Putamen (tissue), 1 donor: ENCODE measurements at places on chromosomes 4 and X.

DNA sequence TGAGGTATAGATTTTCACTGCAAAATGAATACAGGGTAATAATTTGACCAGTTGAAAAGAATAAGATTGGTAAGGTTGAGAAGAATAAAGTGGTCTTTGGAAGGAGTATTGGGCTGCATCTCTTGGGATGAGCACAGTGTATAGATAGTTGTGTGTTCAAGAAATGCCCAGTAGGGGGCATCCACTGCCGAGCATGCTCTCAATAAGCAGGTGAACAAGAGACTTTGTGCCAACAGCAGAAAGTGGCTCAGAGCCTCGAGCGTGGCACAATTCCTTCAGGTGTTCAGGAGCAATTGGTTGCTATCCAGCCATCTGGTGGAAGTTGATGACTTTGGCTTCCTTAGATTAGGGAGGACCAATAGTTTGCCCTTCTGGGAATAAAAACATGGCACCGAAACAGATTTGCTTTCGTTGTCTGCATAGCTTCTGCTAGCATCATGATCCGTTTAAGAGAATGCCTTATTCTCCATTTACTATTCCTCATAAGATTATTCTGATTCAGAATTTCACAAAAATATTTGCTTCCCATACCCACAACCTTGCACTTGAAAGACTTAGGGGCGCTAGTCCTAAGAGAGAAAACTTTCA lies 258.1 kb upstream of the NEIL3 start:
- no peak for DNase-seq

DNA sequence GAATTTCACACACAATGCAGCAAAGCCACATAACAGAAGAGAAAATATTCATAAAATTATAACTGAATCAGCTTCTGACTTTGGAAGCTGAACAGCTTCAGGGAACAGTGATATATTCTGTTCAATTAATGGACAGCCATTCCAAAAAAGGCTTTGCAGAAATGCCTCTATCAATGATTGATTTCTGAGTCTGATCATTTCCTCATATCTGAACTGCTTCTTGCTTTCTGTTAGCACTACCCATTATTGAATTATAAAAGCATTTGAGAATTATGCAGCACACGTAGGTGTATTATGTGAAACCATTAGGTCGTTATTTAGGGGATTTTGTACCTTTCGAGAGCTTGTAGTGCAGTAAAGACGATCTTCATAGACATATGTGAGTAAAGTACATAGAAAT lies 159.6 kb downstream of the STIM2 start:
- no peak for DNase-seq

DNA sequence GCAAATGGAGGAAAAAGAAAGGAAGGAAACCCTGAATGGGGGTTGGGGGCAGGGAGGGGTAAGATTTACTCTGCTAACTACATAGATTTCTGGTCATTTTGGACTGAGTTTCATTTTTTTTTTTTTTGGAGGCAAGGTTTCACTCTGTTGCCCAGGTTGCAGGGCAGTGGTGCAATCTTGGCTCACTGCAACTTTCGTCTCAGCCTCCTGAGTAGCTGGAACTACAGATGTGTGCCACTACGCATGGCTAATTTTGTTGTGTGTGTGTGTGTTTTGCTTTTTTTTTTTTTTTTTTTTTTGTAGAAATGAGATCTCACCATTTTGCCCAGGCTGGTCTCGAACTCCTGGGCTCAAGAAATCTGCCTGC lies 223.5 kb downstream of the APBB2 start:
- no peak for DNase-seq

DNA sequence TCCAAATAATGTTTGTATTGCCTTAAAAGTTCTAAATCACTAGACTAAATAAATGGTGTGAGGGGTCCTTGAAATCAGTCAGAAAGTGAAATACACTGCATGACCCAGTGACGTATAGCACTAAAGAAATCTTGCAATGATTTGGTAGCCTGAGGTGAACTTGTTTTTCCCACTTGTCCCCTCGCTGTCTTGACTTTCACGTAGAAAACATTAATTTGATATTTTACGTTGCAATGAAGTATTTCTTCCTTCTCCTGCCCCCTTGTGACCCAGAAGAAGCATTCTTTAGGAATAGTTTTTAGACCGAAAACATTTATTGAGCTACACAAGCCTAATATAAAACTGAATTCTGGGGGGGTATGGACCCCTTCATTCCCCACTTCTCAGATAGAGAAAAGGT lies 3.7 kb downstream of the KLB start:
- DNase-seq = no peak

DNA sequence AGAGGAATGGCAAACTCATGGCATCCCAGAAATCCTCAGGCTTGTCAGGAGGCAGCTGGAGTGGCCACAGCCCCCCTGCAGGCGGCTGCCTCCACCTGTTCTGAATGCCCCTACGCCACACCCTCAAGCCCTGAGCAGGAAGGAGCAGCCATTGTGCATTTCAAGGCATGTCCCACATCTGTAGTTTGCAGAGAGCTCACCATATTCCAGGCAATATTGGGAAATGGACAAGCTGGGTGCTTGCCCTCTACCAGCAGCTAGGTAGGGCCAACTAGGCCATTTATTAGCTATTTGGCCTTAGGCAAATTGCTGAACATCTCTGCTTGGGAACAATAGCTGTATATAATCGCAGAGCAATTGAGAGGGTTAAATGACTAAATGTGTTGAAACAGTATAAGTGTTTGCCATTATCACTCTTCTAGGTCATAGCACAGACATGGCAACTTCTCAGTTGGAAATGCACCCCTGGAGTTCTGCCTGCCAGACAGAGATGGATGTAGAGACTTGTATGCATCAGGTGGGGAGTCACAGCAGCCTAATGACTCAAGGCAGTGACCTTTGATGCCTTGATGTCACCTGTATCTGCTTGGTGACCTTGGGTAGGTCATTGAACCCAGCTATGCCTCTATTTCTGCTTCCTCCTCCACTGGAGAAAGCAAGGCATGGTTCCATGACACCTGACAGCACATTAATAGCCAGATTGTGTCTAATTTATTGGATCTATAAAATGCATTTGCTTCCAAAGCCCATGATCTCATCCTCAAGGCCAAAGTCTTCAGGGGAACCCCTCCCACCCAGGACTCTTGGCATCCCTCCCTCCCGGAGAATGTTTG lies 52.8 kb downstream of the FHDC1 start:
- no peak for DNase-seq

DNA sequence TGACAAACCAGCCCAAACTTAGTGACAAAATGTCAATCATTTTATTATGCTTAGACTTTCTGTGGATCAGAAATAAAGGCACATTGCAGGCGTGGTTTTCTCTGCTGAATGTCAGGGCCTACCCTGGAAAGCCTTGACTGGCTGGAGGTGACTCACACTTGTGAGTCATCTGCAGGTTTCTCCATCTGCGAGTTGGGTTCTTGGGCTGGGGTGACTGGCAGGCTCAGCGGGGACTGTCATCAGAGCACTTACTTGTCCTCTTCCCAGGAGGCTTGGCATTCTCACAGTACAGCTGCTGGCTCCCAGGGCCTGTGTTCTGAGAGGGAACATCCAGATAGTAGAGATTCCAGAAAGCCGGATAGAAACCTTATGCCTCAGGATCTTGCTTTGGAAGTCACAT lies 153.8 kb upstream of the AGA start:
- peak; percentile 57 for DNase-seq

GRCh38 chr4:7744142-7744804 lies 195.4 kb downstream of the AFAP1 start:
- DNase-seq = peak; percentile 28

GRCh38 chr4:1841887-1842210 lies 14.1 kb downstream of the LETM1 start:
- DNase-seq = no peak

GRCh38 chrX:9681011-9681410 lies 84.6 kb downstream of the GPR143 start:
- DNase-seq = no peak

DNA sequence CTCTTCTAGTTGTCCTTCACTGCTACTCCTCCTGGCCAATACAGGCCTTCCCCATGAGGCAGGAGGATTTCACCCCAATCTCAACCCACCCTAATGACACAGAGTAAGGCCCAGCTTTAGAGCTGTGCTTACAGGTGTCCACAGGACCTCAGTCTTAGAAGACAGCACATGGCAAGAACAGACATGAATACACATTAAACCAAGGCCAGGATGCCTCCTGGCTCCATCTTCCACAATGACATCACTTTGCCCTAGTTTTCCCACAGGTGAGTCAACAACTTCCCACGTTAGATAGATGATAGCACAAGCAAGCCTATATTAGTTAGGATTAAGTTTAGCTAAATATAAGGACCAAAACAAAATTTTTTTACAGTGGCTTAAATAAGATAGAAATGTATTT lies 63.8 kb upstream of the NOCT start:
- DNase-seq = no peak

- DNase-seq = no peak
Measured at GRCh38 chr4:83109480-83110222, 4.9 kb downstream of the PLAC8 start.

DNA sequence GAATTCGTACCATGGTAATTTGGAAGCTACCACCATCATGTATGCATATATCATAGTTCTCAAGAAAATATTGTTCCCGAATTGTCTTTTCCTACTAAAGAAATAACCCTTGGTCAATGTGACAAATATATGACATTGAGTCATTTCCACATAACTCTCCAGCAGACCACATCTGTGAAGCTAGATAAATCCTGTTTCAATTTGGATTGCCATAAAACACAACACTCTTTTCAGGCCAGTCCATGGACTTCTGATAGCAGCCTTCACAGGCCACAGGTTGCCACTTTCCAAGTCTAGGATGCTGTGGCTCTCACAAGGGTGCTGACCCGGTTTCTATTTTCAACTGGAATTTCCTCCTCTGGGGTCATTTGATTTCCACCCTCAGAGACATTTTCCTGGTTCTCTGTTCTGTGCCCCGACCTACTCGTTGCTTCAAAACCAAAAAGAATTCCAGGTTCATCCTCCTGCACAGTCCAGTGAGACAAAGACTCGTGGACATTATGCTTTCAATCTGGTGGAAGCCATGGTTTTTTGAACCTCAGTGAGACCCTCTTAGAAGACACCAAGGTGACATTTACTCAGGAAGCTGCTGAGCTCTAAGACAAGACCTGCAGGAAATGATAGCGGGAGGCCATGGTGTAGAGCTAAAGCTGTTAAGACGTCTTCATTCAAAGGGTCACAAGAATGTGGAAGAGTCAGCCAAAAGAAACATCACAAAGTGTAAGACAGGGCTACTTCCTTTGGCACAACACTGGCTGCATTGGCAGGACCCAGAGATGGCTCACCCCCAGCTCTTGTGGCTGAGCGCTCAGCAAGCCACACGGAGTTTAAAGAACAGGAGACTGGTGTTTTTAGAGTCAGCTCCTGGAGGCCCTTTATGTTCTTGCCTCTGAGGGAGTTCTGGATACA lies 119.8 kb downstream of the AMELX start:
- no peak for DNase-seq

- DNase-seq = peak; percentile 46
Measured at GRCh38 chr4:182968917-182969650, 51.9 kb upstream of the DCTD start.

DNA sequence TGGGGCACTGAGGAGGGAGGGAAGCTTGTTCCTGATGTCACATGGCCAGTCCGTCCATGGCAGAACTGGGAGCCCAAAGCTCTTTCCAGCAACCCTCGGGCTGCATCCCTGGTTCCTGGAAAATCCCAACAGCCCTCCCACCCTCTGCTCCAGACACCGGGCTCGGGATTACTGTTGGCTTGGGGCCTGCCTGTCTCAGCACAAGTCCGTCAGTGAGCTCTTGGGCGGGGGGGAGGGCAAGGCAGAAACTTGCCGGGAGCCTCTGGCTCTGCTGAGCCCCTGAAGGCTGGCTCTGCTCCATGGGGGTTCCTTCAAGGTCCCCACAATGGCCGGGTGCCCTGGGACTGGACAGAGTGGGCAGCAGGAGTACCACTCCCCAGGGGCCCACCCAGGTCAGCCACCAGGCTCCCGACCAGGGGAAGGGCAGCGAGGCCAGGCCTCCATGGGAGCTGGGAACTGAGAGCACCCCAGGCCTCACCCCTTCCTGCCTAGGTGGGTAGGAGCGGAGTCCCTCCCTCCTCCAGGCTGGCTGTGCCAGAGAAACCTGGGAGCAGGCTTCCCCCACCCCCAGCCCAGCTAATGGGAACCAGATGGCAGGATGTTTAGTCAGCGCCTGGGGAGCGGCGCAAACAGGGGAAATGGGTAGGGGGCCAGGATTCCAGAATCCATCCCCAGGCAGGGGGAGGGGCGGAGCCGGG lies 6.4 kb upstream of the HAUS7 start:
- no peak for DNase-seq

DNA sequence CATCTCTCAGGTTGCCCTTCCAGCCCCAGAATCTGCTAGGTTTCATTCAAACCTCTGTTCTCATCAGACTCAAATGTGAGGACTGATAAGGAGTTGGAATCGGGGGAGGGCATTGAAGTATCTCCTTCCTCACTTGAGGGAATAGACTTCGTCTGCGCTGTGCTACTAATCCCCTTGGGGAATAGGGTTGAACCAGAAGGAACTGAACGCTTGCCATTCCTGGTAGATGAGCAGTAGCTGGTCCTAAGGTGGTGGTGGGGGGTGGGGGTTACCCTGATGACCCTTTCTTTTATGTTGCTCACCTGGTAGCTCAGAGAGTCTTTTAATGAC lies 692 bp upstream of the SLC9A7 start:
- no peak for DNase-seq

GRCh38 chr4:129428454-129428853 lies 332.5 kb downstream of the C4orf33 start:
- DNase-seq = no peak

- DNase-seq = no peak
Measured at GRCh38 chr4:169675825-169676224, 55.4 kb downstream of the CLCN3 start.

- DNase-seq = no peak
Measured at GRCh38 chrX:155086961-155087735, 15.8 kb downstream of the BRCC3 start.

DNA sequence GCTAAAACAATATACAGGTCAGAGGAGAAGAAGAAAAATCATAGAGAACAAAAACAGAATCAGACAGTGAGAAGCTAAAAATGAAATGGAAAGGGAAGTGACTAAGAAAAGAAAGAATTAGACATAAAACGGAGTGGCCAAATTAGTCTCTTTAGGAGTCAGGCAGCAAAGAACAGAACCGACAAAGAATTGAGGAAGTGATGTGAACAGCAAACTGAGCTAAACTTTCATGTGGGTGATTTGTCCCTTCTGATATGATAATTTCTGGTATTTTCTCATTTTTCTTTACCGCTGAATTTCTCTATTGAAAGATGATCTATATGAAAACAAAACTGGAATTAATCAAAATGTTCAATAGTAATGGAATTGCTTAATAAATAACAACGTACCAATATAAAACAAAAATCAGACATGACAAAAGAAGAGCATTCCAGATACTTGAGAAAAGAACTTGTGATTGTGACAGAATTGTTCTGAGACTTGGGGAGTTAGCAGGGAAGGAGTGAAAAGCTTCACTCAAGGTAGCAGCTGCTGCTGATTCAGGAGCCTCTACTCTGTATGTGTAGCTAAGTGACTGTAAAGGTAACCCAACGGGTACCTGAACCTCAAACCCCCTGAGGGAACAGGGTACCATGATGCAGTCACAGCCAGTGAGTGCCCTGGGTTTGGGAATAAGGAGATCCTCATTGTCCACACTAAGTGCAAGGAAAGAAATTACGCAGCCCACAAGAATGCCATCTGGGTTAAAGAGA lies 8.8 kb downstream of the TAPT1 start:
- no peak for DNase-seq
